ENCODE measurements at places on chromosomes 11 and 22. TPM values are rescaled to one million over a fixed set of nuclear protein-coding genes. Genes with fewer than 3 reads are reported as not detected.

MOV10L1 gene
- total RNA-seq = 4.3 TPM

DNA sequence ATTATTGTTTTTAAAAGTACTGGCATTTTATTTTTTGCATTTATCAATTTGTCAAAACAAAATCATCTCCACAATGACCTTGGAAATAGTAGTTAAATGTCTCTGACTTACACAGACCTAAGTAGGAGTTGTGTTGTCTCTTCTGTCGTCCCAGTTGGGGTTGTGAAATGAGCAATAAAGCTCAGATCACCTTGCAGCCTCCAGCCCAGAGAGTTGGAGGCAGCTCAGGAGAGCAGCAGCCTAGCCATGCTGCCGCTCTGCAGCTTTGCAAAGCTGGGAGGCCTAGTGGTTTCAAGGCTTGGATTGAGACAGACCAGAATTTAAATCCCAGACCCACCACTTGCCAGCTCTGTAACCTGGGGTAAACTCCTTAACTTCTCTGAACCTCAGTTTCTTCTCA, 65.2 kb upstream of the CRYBB3 start:
- DNase-seq = no peak

- DNase-seq = no peak
Measured at GRCh38 chr11:88508759-88509581, 171.4 kb upstream of the CTSC start.

GRCh38 chr11:22331771-22332170, 6.4 kb upstream of the SLC17A6 start:
- no peak for DNase-seq

DNA sequence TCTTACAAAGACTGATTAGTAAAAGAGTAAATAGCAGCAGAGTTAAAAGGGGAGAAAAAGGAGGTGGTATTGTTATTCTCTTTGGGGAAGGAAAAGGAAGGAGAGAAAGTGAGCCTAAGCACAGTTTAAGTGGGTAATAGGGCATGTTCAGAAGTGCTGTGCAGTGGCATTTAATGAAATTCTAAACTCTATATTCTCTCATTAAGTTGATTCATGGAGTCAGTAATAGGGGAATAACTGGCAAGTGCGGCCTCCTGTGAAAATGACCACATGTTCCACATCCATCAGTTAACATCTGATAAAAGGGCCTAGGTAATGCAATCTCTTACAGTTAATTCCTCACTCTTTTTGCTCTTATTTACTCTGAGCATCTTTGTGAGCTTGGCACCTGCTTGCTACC, 516.7 kb downstream of the JRKL start:
- DNase-seq = no peak

DNA sequence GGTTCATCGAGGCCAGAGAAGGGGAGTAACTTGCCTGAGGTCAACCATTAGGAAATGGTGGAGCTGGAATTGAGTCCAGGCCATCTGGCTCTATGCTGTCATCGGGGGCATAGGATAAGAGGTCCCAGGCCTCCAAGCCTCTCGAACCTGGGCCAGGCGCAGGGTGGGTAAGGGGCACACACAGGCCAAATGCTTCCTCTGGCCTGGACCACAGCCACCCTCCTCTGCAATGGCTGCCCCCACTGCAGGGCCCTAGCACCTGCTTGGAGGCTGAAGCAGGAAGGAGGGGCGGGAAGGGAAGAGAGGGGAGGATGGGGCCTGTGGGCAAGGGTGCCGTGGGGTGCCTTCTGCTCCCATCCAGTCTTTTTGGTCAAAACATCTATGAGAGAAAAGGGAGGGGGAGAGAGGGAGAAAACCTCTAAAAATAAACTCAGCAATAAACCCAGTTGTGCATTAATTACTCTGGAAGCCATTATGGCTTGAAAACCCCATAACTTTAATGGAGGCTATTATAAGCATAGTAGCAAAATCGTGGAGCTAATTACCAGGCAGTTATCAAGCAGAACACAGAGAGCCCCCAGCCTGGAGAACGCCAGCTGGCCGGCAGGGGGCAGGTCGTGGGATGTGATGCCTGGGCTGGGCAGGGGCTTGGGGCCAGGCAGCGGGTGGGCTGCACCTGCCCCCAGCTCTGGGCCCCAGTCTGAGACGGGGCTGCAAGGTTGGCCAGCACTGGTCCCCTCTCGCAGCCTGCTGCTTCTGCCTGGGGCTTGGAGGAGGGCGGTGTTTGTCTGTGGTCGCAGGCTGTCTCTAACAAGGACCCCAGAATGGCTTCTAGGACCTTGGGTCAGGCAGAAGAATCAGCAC, 21.1 kb downstream of the B3GAT1 start:
- no peak for DNase-seq

DNA sequence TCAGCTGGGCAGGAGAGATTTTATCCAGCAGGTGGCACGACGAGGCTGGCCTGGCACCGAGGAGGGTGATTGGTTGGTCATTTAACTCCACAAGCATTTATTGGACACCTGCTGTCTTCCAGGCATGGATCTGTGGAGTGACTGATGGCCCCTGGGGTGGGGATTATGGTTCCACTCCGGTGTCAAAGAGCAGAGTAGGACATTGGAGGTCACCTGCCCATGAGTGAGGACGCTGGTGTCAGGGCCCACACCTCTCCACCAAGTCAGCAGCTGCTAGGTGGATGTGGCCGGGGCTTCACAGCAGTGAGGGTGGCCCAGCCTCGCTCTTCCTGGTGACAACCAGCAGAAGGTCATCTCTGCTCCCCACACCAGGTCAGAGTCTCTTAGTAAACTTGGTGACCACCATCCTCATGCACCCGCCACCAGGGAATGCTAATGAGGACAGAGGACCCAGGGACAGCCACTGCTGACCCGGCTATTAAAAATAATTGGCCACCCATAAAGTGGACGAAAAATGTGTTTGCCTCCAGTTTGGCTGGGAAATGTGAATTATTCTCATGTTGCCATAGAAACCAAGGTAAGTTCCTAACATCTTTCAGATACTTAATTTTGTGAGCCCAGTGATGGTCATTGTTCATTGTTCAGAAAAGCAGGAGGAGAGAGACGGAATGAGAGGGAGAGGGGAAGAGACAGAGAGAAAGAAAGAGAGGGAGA, 428.7 kb downstream of the TBC1D22A start:
- DNase-seq = peak; percentile 10
